Naive thymus-derived CD8-positive, alpha-beta T cell (primary cell): ENCODE measurements at places on chromosomes 4 and X. TPM values are rescaled to one million over a fixed set of nuclear protein-coding genes. Genes with fewer than 3 reads are reported as not detected.

DNA sequence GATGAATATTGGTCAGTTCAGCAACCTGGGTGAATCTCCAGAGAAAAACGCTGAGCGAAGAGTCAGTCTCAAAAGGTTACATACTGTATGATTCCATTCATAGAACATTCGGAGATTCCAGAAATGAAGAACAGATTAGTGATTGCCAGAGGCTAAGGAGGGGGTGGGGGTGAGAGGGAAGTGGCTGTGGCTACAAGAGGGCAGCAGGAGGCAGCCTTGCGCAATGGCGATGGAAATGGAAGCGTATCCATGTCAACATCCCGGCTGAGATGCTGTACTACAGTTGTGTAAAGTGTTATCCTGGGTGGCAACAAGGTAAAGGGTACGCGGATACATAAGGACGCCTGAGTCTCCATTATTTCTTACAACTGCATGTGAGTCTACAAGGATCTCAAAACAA, 18.0 kb downstream of the LYAR start:
- no peak for DNase-seq

- peak; percentile 17 for DNase-seq
These were observed 773 bp downstream of the DAPP1 start for GRCh38 chr4:99817309-99817890.

- no peak for DNase-seq
These were observed 46.5 kb downstream of the CWH43 start for GRCh38 chr4:49032440-49033161.

GRCh38 chr4:108814326-108814725, 51.5 kb upstream of the ETNPPL start:
- DNase-seq = no peak

- DNase-seq = no peak
These were observed 80.4 kb downstream of the PTTG2 start for GRCh38 chr4:38040619-38041018.

- DNase-seq = no peak
These were observed 123.1 kb upstream of the GPM6A start for GRCh38 chr4:175935016-175935661.

DNA sequence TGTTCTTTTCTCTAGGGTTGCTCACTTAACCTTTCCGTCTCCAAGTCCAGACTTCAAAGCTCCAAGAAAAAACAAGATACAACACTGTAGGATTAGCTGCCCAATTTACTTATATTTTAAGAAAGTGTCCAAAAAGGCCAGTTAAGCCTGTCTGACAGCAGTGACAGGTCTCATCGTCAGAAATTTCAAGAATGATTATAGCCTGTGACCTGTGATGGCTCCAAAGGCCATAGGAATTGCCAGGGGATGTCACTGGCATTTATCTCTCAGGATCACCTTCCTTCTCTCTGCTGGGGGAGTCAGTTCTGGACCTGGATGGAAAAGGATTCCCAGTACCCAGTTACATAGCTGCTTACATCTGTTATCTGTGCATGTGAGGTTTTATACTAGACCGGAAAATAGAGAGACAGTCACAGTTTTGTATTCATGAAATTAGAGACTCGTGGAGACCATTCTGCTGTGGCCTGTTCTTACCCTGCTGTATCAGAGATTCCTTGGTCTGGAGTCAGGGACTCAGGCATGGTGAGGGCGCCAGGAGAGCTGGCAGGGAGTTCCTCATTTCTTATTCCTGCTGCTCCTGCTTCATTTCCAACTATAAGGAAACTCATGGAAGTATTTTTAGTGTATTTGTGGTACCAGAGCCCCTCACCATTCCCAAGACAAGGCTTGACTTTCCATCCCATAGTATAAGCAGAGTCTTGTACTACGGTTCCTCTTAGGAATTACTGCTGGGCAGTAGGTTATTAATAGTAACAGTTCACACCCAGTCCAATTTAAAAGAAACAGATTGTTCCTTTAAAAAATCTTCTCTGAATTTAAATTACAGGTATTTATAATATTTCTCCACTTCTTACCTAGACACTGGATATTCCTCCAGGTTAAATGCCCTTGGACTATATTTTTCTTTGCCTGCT, 220.8 kb downstream of the SHROOM3 start:
- DNase-seq = no peak

Gene MAGEA1
- total RNA-seq = not detected

Gene INTS6L
- 38.6 TPM for total RNA-seq

Gene VCX3B
- total RNA-seq = not detected

Gene CT55
- not detected for total RNA-seq

Gene NHS
- not detected for total RNA-seq
